CD8-positive, alpha-beta T cell (primary cell): ENCODE measurements at places on chromosomes 11 and 22.

- DNase-seq = no peak
Measured at GRCh38 chr11:117678658-117679406, 118.2 kb downstream of the DSCAML1 start.

- DNase-seq = no peak
Measured at GRCh38 chr11:28615542-28615941, 507.4 kb downstream of the METTL15 start.

DNA sequence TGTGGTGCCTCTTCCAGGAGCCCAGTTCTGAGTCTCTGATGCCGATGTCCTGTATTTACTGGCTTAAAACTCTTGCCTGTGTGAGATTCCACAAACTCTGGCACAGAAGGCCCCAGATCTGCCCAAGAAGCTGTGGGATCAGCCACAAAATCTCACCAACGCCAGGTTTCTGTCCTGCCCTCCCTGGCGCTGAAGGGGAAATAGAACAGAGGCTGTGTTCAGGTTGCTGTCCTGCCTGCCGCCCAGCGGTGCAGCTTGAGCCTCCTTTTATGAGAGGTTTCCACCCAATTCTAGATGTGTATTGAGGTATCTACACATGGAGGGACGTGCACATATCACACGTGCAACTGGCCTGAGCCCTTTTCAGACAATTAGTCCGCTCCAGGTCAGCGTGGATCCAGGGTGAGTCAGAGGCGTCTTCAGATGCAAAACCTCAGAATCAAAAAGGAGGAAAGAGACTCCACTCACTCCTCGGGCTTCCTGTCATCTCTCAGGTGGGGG, 2.2 kb downstream of the TMEM80 start:
- DNase-seq = no peak

GRCh38 chr11:78044706-78045105, 19.0 kb upstream of the THRSP start:
- DNase-seq = no peak

- no peak for DNase-seq
Measured at GRCh38 chr11:13831696-13832095, 130.8 kb upstream of the SPON1 start.

DNA sequence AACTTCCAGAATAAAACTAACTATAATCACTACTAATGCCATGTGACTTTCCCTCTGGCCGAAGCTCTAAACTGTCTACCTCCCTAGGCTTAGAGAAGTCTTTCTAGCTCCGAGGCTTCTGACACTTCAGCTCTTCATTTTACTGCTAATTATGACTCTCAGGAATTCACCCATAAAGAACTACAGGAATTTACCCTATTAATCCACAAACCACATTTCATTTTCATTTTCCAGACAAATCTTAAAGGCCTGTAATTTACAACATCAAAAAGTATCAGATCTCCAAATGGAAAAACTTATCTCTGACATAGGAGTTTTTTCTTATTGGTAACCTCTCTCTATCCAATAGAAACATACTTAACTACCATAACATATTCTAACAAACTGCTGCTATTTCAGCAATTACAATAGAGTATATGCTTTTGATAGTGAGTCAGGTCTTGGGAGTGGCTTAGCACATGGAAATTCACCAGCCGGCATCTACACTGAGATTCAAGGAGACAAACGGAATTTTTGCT, 33.4 kb downstream of the MRTFA start:
- DNase-seq = no peak

DNA sequence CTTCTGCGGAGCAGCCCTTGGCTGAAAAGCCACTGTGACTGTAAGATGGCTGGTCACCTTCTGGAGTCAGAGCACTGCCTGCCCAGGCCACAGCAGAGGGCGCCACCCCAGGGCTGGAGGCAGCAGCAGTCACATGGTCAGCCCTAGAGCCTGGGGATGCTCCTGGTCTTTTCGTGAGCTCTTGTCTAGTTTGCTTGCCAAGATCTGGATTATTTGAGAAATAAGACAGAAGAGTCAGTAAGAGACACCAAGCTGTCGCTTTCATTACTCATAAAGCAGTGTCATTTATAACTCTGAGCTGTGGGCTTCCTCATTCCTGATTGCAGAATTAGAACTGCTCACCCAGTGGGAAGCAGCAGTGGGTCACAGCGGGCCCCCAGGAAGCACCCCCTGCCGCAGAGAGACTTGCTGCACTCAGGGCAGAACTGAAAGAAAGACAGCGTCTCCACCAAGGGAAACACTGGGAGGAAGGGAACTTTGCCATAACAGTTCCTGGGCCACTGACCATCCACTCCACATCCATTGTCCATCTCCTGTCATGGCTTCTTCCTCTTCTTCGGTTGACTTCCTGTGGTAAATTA, 56.7 kb downstream of the PPP6R2 start:
- DNase-seq = peak; percentile 23

- no peak for DNase-seq
Measured at GRCh38 chr11:1834062-1834610, 654 bp upstream of the SYT8 start.

DNA sequence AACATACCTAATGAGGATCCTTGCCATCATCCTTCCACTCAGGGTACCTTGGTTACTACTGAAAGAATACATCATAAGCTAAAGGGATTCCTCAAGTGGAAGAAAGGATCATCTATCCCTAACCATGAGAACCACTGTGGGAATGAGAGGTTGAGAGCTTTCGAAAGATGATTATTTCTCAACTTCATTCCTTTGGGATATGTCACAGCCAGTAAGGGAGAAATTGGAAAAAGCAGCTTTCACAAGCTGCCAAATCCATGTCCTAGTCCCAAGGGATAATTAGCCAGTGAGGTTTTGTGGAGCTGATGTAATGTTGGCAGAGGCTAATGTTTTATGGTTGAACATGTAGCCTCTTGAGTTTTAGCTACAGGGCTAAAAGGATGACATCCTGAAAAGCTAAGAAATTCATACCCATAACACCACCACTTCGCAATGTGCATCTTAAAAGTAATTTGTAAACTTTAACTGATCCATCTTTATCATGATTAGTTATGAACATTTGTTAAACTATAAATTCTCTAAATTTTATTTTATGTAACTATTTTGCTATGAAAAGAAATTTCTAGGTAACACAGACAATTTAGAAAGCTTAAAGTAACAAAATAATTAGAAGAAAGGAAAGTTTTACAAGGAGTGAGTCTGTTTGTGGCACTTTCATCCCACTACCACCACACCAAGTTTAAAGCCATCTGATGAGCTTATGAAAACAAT, 123.9 kb downstream of the MRTFA start:
- DNase-seq = no peak

DNA sequence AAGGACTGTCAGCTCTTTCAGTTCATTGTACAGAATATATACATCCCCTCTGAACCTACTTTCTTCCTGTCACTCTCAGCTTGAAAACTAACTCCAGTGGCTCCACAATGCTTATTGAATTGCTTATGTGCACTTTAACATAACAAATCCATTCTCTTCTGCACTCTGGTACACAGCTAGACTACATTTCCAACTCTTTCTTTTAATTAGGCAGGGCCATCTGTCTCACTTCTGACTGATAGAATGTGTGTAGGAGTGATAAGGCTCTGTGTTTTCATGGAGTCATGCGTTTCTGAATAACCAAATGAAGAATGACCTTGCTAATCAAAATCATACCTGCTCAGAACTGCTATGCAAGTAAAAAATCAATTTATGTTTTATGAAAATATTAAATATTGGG, 278.5 kb upstream of the CCDC179 start:
- DNase-seq = no peak

DNA sequence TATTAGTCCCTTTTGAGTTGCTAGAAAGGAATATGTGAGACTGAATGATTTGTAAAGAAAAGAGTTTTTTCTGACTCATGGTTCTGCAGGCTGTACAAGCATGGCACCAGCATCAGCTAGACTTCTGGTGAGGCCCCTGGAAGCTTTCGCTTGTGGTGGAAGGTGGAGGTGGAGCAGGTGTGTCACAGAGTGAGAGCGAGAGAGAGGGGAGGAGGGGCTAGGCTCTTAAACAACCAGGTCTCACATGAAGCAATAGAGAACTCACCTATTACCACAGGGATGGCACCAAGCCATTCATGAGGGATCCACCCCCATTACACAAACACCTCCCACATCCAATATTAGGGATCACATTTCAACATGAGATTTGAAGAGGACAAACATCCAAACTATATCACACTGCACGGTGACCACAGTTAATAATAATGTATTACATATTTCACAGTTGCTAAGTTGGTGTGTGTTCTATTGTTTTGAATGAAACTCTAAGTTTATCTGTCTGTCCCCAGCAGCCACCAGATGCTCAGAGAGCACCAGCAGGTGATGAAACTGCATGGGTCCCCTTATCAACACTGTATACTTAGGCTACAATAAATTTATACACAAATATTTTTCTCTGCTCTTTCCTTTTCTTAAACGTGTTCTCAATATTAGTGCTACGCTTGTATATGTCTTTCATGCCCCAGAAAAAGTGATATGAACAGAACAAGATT, 14.1 kb downstream of the ZFP91 start:
- no peak for DNase-seq

- DNase-seq = no peak
Measured at GRCh38 chr11:83092488-83093384, 21.0 kb upstream of the RAB30 start.

GRCh38 chr11:44387825-44388224, 77.9 kb upstream of the ALX4 start:
- DNase-seq = no peak

- no peak for DNase-seq
Measured at GRCh38 chr11:103936059-103936458, 100.4 kb upstream of the DDI1 start.

DNA sequence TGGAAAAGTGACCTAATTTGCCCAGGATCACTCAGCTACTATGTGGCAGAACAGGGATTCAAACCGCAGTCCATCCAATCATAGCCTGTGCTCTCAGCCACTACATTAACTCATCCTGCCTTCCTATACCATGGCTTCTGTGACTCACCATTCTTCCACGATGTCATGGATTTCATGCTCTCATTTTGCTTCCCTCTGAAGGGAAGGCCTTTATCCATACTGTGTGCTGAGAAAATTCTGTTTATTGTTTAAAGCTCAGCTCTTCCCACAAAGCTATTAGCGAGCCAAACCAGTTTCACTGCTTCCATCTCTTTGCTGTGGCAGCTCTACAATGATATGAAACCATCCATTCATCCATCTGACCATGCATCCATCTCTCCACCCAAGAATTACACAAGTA, 289.9 kb downstream of the TENM4 start:
- DNase-seq = no peak

GRCh38 chr22:27692243-27692642, 109.3 kb downstream of the MN1 start:
- DNase-seq = no peak

DNA sequence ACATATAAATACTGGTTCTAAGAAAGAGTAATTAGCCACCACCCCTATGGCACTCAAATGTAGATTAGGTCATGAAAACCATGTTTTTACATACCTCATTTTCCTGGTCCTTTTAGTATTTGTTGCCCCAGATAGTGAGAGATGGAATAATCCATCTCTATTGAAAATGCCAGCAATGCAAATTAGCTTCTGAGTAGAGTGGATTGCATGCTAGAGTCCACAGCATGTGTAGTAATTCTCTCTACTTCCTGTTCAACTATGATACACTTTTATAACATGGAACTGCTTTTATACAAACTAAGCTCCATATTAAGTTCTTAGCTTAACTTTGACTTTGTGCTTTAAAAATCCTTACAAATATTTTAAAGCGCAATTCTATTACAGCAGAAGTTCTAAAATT, 73.2 kb downstream of the TRPC6 start:
- DNase-seq = no peak

DNA sequence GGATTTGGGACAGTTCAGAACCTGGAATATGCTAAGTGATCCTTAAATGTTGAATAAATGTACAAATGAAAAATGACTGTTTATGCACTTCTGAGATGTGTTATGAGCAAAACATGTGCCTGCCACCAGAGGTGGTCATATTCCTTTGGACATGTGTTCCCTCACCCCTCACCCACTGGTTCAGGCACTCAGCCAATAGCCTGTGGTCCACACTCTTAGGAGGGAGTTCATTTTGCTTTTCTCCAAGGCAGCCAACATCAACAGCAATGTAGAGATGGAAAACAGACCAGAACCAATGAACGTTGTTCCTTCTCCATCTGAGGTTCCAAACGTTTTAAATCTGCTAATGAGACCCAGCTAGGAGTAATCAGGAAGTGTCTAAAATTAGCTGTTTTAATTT, 44.0 kb downstream of the RPUSD4 start:
- DNase-seq = no peak

DNA sequence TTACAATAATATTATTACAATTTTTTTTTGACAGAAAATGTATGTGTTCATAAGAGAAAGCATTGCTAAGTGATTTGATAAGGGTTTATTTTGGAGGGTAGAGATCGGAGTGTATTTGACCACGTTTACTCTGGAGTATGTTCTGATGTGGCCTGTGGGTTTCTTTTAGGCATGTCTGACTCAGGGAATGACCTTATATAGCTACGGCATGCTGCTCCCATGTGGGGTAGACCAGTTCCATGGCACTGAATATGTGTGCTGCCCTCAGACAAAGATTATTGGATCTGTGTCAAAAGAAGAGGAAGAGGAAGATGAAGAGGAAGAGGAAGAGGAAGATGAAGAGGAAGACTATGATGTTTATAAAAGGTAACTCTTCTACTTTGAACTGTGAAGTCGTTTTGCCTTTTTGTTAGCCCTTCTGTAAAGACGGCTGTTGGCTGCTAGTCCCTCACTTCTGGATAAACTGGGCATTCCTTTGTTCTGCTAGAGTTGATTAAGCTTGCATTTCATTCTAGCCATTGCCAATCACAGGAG, 38.1 kb upstream of the ST14 start:
- DNase-seq = no peak

- DNase-seq = no peak
Measured at GRCh38 chr11:45390407-45390806, 104.3 kb upstream of the SYT13 start.

DNA sequence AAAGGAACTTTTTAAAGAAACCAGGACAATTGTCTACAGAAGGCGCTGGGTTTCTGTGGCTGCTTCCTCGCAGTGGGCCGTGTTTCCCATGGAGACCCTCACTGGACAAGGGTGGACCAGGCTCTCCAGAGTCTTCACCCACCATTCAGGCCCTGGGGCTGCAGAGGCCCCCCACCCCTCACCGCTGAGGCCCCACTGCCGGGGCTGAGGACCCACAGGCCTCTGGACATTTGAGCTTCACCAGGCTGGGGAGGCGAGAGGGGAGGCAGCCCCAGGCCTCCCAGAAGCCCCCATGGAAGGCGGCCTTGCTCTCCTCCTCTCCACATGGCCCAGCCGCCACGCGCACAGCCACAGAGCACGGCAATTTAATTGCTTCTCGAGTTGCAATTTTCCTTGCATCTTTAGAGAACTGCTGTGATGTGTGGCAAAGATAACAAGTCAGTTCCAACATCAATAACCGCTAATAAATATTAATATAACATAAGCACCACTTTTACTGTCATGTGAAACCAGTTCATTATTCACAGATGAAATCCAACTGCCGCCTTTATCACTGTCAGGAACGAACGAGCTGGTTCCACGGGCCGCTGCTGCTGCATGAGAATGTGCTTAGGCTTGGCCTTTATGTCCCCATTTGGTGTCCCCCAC, 81.0 kb downstream of the PHF21B start:
- DNase-seq = no peak

DNA sequence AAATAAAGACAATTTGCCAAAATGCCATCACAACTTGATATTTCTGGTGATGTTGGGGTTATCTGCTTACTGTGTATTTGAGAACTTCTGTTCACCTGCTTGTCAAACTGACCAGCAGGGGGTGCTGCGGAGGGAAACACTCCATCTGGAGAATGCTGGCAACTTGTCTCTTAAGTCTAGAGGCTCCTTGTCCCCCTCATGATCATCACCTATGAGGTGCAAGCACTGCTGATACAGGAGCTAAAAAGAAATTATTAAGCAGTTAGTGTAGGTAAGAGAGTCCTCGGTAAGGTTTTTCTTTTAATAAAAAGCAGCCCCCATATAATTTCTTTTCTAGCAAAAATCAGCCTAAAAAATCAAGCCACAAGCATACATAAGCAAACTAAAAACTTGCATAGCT, 32.7 kb upstream of the GLYATL1B start:
- peak; percentile 56 for DNase-seq
